ENCODE measurements at places on chromosomes 1 and 21.

DNA sequence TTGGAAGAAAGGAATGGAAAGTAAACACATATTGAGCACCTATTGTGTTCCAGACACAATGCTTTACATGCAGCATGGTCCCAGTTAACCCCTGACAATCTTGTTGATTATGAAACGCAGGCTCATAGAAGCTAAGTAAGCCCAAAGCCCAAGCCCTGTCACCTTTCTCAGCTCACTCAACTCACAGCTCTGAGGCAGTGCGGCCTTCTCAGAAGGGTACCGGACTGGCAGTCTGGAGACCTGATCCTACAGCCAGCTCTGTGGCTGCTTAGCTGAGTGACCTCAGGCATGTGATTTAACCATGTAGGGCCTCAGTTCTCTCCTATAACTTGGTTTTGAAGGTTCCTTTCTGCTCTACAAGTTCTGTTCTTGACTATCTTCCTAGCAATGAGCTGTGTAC is 464 bp upstream of the RNASEL start:
- DNase-seq, result no peak

DNA sequence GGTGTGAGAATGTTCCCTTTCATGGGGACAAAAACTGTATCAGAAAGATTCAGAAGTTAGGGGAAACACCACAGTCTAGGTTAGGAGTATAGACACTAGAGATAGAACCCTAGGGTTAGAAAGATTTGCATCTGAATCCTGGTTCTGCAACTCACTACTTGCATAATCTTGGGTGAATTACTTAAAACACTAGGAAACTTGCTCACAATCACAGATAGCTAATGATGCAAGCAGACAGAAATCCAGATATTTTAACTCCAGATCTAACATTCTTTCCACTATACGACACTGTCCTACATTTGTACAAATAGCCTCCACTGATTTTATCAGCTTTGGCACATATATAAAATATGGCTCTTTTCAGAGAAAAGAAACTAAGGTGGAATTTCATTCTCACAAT is 30.8 kb upstream of the GLIS1 start:
- no peak for DNase-seq

DNA sequence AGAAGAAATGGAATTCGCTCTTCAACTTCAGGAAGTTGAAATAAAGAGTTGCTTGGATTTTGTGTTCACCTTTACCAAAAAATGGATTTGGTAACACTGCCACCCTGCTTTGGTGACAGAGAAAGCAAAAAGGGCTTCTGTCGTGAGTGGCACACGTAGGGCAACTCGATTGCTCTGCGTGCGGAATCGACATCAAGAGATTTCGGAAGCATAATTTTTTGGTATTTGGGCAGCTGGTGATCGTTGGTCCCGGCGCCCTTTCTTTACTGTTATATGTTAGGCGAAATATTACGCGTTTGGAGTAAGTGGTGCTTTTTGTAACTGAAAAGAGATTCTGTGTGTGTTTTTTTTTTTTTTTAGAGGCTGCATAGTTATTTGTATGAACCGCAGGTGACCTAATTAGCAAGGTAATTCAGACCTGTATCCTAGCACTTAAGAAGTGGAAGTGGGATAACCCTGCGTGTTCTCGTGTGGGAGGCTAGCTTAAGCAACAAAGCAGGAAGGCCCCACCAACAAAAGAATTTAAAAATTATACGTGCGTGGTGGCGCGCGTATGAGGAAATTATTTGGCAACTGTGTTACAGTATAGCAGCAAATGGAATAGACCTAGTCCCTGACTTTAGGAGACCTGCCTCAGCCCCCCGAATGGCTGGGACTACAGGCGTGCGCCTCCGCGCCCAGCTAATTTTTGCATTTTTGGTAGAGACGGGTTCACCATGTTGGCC is at the start of gene RNU11:
Gene RNU11, plus strand, starts transcription at position 127 of the 725 bp plus-strand sequence.
- DNase-seq, result peak; percentile 77

- DNase-seq, result no peak
Measured at GRCh38 chr1:14115976-14116375, 416.0 kb downstream of the PRDM2 start.

GRCh38 chr1:50705699-50706098 is 254.4 kb downstream of the FAF1 start:
- DNase-seq, result no peak

DNA sequence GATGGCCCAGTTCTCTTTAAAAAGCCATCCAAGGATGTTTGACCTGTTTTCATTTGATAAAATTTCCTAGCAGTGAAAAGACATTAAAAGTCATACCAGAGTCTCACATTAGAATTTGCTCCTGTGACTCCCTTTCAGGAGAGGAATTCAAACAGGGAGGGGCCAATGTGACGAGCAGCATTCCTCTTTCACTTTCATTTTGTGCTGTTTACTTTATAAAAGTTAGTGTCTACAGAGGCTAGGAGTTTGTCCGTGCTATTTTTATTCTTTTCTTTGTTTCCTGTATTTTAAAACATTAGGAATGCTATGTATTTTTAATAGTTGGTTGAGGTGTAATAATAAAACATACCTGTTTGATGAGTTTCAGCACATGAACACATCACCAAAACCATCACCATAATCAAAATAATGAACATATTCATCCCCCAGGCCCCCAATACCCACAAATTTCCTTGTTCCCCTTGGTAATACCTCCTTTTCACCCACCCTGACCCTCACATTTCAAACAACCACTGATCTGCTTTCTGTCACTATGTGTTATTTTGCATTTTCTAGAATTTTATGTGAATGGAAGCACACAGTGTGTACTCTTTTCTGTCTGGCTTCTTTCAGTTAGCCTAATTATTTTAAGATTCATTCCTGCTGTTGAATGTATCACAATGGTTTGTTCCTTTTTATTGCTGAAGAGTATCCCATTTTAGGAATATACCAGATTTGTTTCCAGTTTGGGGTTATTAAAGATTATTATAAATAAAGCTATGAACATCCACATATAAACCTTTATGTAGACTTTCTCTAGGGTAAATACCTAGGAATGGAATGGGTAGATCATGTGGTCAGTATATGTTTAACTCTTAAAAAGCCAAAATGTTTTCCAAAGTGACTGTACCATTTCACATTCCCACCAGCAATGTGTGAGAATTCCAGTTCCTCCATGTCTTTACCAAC is 129.5 kb downstream of the TENT5C start:
- no peak for DNase-seq
